ELR (cell line): ENCODE measurements at places on chromosomes 7 and 10.
A peak's percentile ranks its signal among the peaks of the same experiment; 100 is the strongest.

DNA sequence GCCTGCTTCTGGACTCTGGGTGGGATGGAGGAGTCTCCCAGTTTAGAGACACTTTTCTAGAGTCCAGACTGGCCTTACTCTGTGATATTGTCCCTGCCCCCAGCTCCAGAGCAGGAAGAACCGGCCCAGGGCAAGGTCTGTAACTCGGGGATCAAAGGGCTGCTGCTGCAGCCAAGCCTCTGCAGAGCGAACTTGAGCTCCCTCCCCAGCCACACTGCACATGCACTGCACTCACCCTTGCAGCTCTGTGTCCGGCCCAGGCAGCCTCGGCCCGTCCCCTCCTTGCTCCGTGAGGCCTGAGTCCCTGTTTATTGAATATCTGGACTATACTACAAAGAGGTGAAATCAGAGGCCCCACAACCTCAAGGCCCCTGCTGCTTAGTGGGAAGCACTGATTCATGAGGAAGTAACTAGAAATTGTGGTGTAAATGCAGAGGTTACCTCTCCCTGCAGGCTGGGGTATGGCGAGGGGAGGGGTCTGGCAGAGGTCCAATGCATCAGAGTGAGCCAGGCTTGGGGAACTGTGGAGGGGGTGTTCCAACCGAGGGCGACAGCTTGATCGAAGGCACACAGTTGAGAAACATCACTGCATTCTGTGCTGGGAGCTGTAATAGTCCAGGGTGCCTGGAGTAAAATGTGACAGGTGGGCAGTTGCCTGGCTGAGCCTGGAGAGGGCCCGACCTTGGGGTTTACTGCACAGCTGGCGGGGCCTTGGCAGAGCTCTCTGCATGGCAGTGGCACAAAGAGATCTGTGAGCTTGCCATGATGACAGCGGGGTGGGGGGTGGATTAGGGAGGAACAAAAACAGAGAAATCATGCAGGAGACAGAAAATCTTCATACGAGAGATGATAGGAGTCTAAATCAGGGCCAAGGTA lies 49.1 kb downstream of the AOC1 start:
- no peak for DNase-seq

DNA sequence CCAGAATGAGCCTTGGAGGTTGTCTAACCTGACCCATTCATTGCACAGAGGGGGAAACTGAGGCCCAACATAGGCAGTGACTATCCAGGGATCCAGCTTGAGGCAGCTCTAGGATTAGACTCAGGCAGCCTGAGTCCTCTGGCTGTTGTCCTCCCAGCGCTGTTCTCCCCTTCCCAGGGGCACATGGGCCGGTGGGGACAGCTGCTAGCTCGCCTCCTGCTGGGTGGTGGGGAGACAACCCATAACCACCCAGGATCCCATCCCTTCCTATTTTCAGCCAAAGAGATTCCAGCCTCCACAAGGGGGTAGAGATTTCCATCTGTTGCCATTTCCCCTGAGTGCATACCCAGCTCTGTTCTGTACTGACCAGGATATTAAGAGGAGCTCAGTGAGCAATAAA lies 145.1 kb upstream of the GPR26 start:
- no peak for DNase-seq

DNA sequence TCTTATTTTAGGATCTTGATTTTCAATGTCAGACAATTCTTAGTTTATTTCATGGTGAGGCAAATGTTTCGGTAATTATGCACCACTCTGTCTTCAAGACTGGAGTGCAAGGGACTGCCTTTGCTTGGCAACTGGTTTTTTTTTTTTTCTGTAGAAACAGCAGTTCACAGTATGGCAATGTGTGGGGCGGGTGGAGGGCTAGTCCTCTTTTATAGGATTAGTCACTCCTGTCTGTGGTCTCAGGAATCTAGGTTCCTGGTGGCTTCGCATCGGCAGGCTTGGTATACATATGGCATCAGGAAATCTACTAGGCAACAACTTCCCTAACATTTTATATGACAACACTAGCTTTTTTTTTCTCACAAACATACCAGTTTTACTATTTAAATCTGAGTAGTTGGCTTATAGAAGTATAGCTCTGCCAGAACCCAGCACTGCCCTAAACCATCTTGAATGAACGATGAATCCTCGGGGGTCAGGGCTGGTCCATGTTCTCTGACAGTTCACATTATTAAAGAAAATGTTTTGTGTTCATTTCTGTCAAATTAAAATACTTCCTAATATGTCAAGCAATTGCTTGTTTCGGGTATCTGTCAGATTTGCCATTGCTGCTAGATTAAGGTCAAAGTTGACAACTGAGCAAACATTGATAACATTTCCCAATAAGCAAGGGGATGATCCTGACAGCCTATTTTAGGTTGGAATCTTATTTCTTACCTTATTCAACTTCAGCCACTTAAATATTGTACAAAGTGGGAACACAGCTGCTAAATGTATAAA lies 289.7 kb upstream of the VSTM2A start:
- no peak for DNase-seq

- DNase-seq: no peak
These were observed 75.3 kb upstream of the FOXK1 start for GRCh38 chr7:4606797-4607196.

DNA sequence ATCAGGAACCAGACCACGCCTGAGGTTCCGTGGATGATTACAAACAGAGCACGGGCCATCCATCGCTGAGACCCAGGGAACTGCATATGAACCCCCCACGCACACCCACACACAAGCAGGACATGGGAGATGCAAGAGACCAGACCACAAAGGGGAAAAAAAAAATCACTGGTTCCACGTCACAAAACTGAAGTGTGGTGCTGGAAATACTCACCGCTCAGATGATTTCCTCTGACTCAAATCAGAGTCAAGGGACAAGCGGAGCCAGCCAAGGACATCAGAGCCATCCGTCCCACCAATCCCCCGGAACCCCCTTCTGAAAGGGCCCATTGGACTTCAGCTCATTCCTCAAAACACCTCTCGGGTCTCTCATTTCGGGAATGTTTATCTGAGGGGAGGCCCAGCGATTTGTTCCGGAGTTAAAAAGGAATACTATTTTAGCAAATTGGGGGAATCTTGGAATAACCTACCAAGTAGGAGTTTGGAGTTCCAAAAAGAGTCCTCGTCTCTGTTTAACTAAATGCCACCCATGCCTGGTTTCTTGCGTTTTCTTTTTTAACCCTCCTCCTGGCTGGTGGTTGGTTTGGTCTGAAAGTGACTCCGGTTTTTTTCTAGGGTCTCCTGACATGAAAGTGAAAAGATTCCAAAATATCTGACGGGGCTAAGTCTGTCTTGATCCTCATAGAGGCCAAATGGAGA lies 15.0 kb downstream of the SNX8 start:
- peak; percentile 90 for DNase-seq

DNA sequence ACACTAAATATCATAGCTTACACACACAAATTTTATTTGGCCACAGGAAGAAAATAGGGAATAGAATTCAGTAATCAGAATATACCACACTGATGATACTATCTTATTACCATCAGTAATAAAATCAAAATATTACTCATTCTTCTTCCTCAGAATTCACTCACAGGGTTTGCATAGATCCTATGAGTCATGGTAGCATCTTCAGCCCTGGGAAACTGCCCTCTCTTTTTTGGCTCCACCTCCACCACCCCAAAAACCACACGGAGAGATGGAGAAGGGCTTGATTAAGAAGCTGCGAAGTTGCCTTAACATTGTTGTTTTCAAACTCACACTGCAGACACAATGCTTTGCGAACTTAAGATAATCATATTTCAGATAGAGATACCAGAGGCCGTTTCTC lies 154.1 kb upstream of the AHR start:
- peak; percentile 89 for DNase-seq

GRCh38 chr7:41475801-41476459 lies 227.0 kb downstream of the INHBA start:
- DNase-seq: no peak

GRCh38 chr10:119703903-119704508 lies 21.8 kb upstream of the INPP5F start:
- no peak for DNase-seq

GRCh38 chr7:125661-126060 lies 66.7 kb upstream of the FAM20C start:
- DNase-seq: peak; percentile 31

- DNase-seq: no peak
These were observed 535.6 kb downstream of the CNTNAP2 start for GRCh38 chr7:146652176-146652575.

DNA sequence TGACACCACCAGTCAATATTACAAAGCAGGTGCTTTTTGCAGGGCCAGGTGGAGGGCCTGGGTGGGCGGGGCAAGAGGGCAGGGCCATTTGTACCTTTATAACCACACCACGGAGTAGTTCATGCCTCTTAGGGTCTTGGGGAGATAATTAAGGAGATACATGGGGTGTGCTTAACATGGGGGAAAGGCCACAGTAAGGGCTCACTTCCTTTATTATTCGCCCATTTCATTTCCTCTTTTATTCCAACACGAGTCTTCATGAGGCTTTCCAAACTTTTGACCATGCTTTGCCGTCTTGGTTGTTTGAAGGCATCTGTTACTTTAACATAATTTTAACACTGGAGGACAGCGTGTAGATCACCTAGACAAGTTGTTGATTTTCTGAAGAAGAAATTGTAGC lies 33.3 kb upstream of the LYZL2 start:
- no peak for DNase-seq

DNA sequence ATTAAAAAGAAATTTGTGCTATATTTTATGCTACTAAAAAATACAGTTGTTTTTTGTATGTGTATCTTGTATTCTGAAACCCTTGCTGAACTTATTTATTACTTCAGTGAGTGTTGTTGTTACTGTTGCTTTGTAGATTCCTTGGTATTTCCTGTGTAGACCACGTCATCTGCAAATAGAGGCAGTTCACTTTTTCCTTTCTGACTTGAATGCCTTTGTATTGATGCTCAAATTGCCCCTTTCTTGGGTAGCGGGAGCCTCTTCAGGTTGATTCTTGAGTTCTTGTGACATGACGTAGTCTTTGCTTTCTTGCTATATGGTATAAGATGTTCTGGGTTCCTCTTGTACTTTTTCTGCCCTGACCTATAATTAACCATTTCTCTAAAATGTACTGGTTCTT lies 504.1 kb downstream of the SDK1 start:
- DNase-seq: peak; percentile 47

DNA sequence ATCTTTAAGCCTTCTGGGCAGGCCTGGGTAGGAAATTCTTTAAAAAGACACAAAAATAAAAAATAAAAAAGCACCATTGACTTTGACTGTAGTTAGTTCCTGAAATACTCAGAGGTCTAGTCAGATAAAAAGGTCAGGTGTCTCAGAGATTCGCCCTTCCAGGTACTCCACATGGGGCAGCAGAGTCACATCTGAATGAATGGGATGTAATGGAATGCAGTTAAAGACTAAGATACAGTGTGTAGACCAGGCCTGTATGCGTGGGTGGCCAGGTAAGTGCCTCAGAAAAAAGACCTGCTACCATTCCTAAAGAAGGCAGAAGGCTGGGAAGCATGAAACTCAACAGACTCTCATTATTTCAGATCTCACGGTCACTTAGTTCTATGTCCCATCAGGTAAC lies 68.6 kb upstream of the SEM1 start:
- peak; percentile 3 for DNase-seq

DNA sequence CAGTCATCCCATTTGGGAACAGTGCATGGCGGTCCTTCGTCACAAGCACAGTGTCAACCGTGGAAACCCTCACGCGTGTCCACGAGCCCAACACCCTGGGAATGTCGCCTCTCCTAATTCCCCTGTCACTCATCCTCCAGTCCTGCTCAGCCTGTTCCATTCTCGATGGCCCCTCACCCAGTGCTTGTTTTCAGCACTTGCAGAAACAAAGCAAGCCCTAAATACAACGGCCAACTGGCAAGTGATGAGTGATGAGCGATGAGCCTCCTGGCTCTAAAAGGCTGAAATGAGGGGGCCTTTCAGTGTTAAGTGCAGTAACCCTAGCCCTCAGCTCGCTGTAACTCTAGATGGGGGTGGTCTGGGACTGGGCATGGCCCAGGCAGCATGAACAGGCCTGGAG lies 22.6 kb downstream of the NKX2-3 start:
- no peak for DNase-seq

GRCh38 chr10:30413996-30414576 lies 19.9 kb upstream of the MAP3K8 start:
- DNase-seq: peak; percentile 68

GRCh38 chr10:97003804-97004201 lies 171.7 kb downstream of the LCOR start:
- no peak for DNase-seq

DNA sequence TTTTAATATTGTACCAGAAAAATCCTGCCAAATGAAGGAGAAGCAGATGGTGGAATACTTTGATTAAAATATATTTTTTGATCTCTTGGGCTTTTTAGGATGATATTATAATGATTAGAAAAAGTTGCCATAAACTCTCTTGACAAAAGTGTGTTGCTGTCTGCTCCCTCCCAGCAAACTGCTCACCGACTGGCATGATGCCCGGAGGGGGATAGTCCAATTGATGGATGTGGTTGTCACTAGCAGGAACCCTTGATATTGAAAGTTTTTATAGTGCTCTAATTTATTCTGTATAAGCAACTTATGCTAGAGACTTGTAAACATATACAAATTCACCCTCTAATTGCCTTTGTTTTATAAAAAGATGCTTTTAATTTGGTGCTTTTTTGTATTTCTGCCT lies 114.0 kb downstream of the DNAH11 start:
- no peak for DNase-seq

- DNase-seq: peak; percentile 15
These were observed 243.8 kb downstream of the GLI3 start for GRCh38 chr7:41992881-41993867.

GRCh38 chr10:114719311-114719710 lies 61.2 kb upstream of the ABLIM1 start:
- DNase-seq: no peak

DNA sequence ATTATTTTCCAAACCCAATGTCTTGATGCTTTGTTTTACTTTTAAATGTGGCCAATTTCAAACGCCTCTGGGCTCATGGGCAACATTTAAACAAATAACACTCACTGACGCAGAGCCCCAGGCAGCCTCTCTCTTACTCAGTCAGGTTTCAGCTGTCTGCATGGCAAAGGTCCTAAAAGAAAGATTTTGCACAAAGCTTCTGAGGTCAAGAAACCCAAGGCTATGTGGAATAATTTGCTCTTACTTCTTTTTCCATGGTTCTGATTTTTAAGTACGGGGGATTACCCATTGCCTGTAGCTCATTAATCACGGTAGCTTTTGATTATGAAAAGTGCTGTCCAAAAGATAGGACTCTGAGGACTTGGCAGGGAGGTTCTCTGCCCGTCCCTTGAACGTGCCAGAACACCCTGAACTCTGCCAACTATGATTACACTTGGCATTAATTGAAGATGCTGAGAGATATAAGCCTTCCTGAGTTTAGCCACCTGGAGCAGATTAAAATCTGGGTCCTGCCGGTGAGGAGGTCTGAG lies 14.1 kb upstream of the MSRB2 start:
- peak; percentile 17 for DNase-seq

DNA sequence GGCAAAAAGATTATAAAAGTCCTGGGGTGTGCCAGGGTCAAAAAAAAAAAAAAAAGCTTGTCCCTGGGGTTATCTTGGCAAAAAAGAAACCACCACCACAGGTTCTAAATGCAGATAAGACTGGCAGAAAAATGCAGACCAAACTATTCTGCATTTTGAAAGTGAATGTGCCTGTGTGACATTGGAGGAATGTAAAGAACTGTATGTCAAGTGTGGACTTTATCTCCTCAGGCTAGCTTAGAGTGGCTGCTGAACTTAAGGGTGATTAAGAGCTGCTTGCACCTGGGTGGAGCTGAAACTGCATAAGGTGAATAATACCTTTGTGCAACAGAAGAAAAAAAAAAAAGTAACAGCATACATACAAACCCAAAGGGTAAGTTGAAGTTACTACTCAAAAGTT lies 1.3 kb upstream of the NAPEPLD start:
- DNase-seq: no peak
